Activated naive CD8-positive, alpha-beta T cell treated with anti-CD3 and anti-CD28 coated beads, Interleukin-2, amount 10 ng/mL, durations not matched to agents 7 days and 5 days (primary cell): ENCODE measurements at places on chromosomes 11 and 22.

DNA sequence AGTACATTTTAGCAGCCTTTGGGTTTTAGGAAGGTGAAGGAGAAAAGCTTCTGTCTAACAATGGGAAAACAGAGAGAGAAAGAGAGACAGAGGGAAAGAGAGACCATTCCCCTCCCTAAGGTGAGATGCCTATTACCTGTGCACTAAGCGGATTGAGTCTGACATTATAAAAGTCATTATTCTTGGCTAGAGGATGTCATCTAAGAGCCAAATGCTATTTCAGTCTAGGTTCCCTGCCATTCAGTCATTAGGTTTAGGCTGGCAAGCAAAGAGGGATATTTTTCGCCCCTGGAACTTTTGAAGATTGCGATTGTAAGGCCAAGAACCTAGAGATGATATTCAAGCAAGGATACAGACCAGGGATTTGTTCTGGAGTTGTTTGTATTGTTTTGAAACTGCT is 7.2 kb downstream of the BLID start:
- DNase-seq: no peak

DNA sequence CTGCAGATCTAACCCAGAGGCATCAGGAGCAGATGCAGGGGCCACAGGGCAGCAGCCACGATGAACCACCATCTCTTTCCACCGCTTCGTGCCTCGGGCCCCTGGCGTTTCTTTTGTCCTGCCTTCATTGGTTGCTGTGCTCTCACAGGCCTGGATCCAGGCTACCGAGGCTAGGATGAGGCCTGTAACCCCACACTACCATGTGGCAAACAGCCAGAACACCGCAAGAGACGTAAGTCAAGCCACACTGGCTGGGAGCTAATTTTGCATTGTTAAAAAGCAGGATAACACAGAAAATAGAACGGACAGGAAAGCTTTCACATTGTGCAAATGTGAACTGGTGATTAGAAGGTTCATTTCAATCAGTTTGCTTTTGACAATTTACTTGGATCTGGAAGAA is 15.7 kb upstream of the ARFGAP3 start:
- DNase-seq: no peak

DNA sequence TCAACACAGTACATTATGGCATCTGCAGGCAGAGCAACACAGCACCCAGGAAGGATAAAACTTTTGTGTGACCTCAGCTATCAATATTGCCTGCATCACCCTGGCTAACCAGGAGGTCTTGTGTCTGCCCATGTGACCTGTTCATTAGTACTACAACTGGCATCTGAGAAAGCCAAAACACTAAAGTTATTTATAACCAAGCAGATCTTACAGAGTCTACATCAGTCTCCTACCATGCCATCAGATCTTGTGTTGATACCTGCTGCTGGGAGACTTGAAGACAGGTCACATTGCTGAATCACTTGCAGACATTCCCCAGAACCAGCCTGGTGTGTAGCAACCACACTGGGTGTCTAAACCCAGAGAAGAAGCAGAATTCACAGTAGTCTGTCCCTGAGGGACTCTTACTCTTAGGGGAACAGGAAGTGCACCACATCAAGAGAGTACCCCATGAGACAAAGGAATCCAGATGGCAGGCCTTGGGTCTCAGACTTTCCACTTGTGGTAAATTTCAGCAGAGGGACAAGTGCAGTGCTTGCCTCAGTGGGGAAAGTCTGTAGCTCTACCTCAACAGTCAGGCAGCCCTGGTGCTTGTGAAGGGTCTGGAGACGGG is 7.0 kb downstream of the OR9G1 start:
- no peak for DNase-seq

GRCh38 chr11:2531987-2532703 is 87.3 kb downstream of the KCNQ1 start:
- no peak for DNase-seq

GRCh38 chr11:130894322-130895025 is 21.8 kb downstream of the SNX19 start:
- DNase-seq: peak; percentile 65

- no peak for DNase-seq
Observed at GRCh38 chr11:15711311-15711710, 596.6 kb downstream of the INSC start.

- DNase-seq: no peak
Observed at GRCh38 chr11:62792202-62792575, 383 bp upstream of the TMEM223 start.

DNA sequence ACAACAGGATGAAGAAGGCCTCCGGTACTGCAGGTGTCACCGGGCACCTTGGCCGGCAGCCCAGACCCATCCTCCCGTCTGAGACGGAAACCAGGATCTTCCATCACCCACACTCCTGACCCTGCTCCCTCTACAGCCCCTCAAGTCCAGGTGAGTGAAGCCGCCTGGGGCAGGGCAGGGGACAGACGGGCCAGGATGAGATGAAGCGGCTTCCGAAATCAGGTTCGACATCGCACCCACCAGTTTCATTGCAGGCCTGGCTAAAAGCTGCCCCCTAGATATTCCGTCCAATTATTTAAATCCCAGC is 639.1 kb downstream of the TBC1D22A start:
- no peak for DNase-seq

GRCh38 chr11:77113382-77114088 is 10.9 kb downstream of the OMP start:
- no peak for DNase-seq

DNA sequence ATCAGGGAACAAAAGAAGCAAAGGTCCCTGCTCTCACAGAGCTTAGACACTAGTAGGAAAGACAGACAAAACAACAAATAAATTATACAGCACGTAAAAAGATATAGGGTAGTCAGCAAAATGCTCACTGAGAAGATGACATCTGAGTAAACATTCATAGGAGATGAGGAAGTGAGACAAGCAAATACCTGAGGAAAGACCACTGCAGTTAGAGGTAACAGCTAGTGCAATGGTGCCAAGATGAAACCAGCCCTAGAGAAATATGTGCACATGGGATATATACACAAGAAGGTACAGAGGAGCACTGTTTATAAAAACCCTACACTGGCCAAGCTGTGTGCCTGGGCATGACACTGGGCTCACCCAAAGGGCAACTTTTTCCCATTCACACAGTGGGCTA is 9.8 kb downstream of the CYP2R1 start:
- no peak for DNase-seq

GRCh38 chr22:36222887-36223450 is 16.4 kb downstream of the APOL2 start:
- DNase-seq: no peak

- no peak for DNase-seq
Observed at GRCh38 chr22:48718818-48719500, 1108.7 kb downstream of the BRD1 start.

DNA sequence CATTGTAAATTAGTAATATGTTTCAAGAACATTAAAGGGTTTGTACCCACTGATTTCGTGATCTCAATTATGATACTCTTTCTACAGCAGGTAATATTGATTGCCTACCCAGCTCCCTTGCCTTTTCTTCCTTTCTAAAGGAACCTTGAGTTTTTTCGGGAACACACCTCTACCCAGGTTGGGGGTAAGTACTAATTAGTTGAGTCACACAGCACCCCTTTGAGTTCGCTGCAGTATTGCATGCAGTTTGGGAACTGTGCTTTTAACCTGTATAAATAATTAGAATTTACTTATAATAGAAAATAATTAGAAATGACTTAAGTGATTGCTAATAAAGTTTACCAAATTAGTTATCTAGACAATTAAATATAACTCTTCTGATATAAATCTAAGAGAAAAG is 24.9 kb downstream of the ARHGAP42 start:
- no peak for DNase-seq

- no peak for DNase-seq
Observed at GRCh38 chr11:33742249-33742851, 6.1 kb upstream of the CD59 start.

- peak; percentile 55 for DNase-seq
Observed at GRCh38 chr22:43110444-43110926, at the start of gene BIK. TSS of gene BIK (plus strand) at chr22:43110750. CDS start at chr22:43124023, 13,273 bp downstream.

- DNase-seq: no peak
Observed at GRCh38 chr11:89147229-89147628, 30.4 kb upstream of the TYR start.

DNA sequence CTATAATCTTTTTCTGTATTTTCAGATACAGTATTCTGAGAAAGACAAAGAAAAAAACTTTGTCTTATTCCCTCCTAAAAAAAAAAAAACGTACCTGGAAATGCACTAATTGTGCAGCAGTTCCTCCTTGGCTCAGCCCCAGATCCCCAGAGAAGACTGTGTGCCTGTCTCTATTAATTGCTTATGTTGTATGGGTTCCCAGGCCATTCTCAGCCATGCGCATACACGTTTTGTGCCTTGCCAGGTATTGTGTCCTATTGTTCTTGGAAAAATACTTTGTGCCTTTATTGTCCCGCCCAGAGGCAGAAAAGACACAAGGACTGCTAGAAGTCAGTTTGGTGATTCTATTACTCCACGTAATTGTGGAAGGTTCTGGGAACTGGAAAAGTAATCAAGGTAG is 91.2 kb downstream of the PIWIL4 start:
- no peak for DNase-seq

- DNase-seq: no peak
Observed at GRCh38 chr11:11022125-11022730, 164.4 kb upstream of the ZBED5 start.

- no peak for DNase-seq
Observed at GRCh38 chr11:19426756-19427403, 186.1 kb upstream of the E2F8 start.

DNA sequence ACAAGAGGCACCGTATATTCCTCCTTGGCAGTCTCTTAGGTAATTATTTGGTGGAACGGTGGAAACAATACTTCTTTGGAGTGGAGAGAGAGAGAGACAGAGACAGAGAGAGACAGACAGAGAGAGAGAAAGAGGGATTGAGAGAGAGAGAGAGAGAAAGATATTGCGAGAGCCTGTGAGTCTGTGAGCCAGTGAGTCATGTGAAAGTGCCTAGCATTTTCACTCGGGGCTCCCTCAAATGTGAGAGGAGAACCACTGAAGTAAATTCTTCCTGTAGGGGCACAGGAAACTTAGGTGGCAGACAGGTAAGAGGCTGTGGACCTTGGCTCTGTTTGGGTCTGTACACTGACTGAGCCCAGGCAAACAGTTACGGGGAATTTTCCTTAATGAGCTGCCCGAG is 31.6 kb upstream of the SNX19 start:
- no peak for DNase-seq

- peak; percentile 10 for DNase-seq
Observed at GRCh38 chr22:27988704-27989103, 69.6 kb upstream of the PITPNB start.

- no peak for DNase-seq
Observed at GRCh38 chr11:66142370-66143263, 72.5 kb downstream of the PACS1 start.

GRCh38 chr11:32006799-32007388 is 84.0 kb upstream of the RCN1 start:
- no peak for DNase-seq

GRCh38 chr22:22060200-22061084 is 77.9 kb upstream of the TOP3B start:
- DNase-seq: peak; percentile 75

DNA sequence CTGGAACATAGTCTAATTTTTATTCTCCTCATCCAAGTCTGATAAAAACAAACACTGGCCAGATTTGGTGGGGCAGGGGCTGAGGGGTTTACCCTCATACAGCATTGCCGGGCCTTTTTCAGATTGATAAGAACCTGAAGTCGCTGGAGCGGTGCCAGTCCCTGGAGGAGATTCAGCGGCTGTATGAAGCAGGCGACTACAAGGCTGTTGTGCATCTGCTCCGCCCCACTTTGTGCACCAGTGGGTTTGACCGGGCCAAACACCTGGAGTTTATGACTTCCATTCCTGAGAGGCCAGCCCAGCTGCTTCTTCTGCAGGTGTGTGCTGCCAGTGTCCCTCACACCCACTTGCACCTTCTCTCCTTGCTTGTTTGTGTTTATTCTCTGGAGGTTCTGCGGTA is 55.8 kb downstream of the CABIN1 start:
- DNase-seq: no peak

GRCh38 chr22:37282385-37282677 is at the start of gene CYTH4:
TSS of gene CYTH4 (plus strand) at chr22:37282508. CDS start at chr22:37282570, 62 bp downstream.
- peak; percentile 79 for DNase-seq

DNA sequence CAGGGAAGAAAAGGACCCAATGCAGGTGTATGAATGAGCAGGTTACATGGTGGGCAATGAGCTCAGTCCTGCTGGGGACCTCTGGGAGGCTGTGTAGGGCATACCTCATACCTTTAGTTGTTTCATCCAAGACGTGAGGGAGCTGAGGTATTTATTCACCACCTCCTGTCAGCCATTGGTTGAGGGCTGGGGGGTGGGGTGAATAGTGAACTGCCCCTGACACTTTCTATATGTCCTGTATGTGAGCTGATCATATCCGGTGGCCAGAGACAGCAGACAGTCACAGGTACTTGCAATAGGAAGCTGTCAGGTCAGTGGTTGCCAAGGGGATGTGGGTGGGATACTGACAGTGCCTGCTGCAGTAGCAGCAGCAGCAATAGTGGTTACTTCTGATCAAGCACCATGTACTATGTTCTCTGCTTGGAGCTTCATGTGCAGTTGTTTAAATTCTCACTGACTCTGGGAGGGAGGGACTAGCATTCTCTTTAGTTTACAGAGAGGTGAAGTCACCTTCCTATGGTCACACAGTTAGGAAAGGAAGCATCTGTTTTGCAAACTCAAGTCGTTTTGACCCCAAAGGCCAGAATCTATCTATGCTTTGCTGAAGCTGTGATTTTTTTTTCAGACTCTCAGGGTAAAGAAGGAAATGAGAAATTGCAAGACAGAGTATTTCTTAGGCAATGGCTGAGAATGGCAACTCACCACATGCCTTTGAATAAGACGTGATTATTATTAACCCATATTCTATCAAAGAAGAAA is 54.0 kb downstream of the MIAT start:
- no peak for DNase-seq

DNA sequence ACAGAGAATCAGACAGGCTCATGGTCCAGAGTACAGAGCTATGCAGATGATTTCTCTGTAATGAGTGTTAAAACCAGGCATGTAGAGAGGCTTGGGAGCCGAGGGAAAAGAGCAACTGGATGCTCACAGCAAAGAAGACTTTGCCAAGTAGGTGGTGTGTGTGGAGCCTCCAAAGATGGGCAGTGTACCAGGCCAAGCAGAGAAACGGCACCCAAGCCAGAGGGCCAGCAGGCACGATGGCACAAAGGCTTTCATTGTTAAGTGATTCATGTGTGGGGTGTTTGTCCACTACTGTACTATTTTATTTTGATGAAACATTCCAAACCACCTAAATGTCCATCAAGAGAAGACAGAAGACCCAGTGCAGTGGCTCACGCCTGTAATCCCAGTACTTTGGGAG is 11.1 kb downstream of the RANGAP1 start:
- DNase-seq: no peak

DNA sequence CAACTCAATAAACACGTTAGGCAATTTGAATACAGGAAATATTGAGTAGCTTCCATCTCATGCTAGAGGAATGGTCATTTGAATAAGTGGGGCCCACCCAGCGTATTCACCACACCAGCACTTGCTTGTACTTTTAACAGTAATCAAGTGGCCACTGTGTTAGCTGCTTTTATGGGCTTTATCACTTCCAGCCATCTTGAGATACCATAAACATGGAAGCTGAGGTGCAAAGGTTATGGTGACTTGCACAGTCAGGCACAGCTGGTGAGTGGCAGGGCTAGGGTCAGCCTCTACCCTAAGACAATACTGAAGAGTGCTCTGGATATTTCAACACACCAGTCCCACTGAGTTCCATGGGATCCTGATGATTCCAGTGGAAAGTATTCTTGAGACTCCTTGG is 6.7 kb downstream of the JOSD1 start:
- DNase-seq: no peak

GRCh38 chr22:41407433-41407832 is 25.7 kb downstream of the TEF start:
- DNase-seq: no peak

- DNase-seq: peak; percentile 24
Observed at GRCh38 chr11:2515401-2516275, 70.8 kb downstream of the KCNQ1 start.

- no peak for DNase-seq
Observed at GRCh38 chr11:31419138-31419537, 49.5 kb downstream of the DNAJC24 start.
